ENCODE measurements at places on chromosomes 2 and 18.

- DNase-seq = no peak
Observed at GRCh38 chr2:25479761-25480160, 138.0 kb upstream of the DNMT3A start.

DNA sequence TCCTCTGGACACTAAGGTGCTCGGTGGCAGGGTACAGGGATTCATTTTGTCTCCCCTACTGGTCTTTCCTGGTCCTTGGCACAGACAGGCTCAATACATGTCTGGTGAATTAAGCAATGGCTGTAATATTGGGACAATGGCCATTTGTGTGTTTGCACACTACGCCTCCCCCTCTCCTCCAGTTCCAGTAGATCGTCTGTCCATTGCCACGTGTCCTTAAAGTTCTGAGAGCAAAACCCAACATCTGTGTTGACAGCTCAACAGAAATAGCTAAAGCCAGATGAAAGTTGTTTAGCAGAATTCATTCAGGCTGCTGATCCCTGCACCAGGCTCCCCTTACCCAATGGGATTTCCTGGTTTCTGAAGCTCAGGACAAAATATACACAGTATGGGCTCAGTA is 9.0 kb upstream of the FABP1 start:
- no peak for DNase-seq

DNA sequence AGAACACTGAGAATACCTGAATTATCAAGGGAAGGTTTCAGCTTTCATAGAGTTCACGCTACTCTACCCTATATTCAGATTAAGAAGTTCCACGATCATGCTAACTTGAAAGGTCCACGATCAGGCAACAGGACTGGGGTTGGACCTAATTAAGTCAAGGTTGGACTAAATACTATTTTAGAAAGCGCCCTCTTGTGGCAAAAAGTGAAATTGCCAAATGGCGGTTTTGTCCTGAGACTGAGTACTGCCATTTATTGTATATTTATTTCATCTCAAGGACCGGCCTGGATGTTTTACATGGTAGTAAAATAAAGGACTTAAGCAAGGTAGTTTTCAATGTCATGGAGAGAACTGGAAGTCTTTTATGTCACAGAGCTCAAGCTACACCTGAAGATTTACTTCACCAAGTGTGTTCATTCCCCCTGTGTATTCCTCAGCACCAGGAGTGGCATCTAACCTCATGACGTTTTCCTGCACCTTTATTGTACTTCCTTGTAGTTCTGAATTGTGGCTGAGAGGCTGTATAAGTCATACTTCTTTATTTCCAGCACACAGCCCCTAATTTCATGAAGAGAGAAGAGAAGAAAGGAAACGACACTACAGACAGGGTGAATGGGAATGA is 56.8 kb downstream of the SRD5A2 start:
- DNase-seq = peak; percentile 74

DNA sequence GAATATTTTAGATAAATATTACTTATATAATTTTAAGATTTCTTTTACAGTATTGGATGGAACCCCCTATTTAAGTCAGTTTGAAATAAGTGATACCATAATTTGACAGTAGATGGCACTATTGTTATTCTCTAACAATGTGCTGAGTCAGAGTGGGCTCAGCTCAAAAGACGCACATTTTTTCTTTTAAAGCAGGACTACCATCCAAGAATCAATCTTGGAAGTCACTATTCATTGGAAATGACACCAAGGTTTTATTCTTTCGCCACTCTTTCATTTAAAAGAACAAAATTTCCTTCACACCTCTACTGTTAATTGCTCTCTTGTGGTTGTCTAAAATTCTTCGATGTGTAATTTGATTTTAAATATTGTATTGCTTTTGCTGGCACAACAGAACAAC is 32.6 kb upstream of the SPAG16 start:
- DNase-seq = peak; percentile 60

DNA sequence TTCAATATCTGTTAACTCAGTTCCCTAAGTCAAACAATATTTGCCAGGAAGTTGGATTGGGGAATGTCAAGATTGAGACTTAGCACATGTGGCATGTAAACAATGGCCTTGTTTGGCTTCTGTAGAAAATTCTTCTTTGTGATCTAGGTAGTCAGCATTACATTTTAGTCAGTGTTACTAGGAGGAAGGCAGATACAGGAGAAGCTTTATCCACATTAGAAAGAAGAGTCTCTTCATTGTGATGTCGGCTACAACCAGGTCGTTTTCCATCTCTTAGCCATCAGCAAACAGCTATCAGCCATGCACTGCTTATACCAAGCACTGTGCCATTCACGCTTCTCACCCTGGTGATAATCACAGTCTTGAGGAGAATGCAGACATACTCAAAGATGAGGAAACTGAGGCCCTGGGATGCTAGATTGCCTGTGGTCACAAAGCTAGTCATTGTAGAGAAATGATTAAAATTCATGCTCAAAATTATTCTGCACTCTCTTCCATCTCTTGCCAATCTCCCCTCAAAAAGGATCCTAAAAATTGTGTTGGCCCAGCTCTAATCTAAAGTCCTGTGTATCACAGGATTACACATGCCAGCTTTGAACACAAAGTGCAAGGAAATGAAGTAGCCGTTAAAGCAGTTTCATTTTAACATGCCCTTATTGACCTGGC is 3.2 kb downstream of the GALNT5 start:
- DNase-seq = no peak

DNA sequence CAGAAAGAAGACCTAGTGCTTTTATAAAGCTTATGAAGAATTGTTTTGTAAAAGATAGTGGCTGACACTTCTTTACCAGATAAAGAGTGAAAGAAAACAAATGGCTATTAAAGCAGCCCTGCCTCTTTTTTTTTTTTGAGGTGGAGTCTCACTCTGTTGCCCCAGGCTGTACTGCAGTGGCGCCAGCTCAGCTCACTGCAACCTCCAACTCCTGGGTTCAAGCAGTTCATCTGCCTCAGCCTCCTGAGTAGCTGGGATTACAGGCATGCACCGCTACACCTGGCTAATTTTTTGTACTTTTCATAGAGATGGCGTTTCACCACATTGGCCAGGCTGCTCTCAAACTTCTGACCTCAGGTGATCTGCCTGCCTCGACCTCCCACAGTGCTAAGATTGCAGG is 12.9 kb downstream of the ARPC2 start:
- no peak for DNase-seq

- no peak for DNase-seq
Observed at GRCh38 chr2:44360749-44361329, 455 bp downstream of the PREPL start.
